Skin of body (tissue), 3 donors: ENCODE measurements at places on chromosomes 13 and 19. TPM values are rescaled to one million over a fixed set of nuclear protein-coding genes. Genes with fewer than 3 reads are reported as not detected.

- no peak for DNase-seq
Measured at GRCh38 chr13:83086948-83087347, 795.3 kb downstream of the SLITRK1 start.

- DNase-seq: no peak
Measured at GRCh38 chr19:7007859-7008258, 13.4 kb downstream of the MBD3L2B start.

Gene ZNF181
- total RNA-seq: 13.6 TPM

GRCh38 chr13:44972956-44973581 lies 16.2 kb downstream of the NUFIP1 start:
- DNase-seq: no peak

- DNase-seq: no peak
Measured at GRCh38 chr13:75724752-75725517, 88.8 kb downstream of the LMO7 start.

Gene CEACAM8
- 4.8 TPM for total RNA-seq

GRCh38 chr19:33132425-33132824 lies 511 bp downstream of the WDR88 start:
- DNase-seq: no peak

Gene ZNF600
- total RNA-seq: 3.6 TPM
